ENCODE measurements at places on chromosomes 12 and 14.

DNA sequence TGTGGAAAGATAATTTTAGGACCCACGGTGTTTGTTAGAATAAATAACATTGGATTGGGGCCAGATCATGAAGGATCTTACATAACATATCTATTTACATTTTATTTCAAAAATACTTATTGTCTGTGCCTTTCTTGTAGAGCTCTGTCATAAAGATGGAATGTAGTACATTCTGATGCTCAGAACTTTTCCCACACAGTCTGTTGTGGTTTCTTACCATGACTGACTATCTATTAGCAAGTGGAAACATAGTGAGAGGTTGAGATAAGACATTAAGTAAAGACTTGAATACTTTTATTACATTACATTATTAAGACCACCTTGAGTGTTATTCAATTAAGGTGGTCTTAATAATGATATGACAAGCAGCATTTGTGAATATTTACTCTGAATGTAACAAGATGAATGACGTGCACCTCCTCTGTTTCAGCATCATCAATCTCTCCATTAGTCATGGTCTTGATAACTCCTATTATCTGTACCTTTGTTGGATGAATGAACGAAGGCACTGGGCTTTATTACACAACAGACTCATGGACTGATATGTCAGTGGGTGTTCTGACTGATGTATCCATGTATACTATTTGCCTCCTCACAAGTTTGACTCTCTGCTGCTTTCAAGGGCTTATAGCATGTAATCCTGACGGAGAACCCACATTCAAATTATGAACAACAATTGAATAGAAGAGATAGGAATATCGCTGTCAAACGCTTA, 883.0 kb upstream of the FLRT2 start:
- no peak for DNase-seq

DNA sequence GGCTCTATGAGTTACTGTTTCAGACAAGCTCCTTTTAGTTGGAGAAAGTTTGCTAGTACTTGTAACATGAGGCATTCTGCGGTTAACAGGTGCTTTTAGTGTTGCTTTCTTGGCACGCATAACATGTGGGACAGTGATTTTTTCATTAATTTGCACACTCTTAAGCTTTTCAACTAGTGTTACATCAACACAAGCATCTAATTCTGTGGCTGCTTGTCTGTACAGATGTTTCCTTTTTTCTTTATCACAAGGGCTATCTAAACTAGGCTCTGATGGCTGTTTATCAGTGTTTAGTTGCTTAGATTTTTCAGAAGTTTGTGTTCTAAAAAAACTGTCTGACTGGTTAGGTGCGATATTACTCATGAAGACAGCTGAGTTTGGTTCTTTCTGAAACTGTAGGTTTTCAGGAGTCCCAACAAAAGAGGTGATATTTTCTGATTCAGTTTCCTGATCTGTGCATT, 120.1 kb downstream of the RALGAPA1 start:
- DNase-seq, result no peak

DNA sequence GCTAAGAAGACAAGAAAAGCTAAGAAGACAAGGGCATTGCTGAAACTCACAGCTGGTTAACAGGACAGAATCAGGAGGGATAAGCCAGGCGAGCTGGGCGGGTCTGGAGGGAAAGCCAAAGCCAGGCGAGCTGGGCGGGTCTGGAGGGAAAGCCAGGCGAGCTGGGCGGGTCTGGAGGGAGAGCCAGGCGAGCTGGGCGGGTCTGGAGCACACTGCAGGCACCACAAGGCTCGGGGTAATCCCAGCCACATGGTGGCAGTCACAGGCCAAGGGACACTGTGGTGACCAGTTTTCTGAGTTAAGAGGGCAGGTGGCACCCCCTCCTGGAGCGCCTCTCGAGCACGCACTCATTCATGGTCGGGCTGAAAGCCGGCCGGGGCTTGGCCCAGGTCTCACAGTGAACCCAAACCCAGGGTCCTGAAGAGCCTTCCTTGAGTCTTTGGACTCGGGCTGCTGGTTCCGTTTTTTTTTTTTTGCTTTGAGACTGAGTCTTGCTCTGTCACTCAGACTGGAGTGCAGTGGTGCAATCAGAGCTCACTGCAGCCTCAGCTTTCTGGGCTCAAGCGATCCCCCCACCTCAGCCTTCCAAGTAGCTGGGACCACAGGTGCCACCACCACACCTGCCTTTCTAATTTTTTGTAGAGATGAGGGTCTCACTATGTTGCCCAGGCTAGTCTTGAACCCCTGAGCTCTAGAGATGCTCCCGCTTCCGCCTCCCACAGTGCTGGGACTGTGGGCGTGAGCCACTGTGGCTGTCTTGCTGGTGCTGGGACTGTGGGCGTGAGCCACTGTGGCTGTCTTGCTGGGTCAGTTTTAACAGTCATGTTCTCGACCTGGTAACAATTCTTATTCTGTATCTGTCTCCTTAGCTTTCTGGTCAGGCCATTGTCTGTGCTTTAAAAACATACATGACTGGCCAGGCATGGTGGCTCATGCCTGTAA, 40.2 kb downstream of the HSP90AA1 start:
- no peak for DNase-seq

GRCh38 chr12:10320643-10321042, 13.0 kb downstream of the KLRD1 start:
- no peak for DNase-seq

GRCh38 chr14:24463884-24464785, 21.6 kb upstream of the SDR39U1 start:
- DNase-seq, result no peak

DNA sequence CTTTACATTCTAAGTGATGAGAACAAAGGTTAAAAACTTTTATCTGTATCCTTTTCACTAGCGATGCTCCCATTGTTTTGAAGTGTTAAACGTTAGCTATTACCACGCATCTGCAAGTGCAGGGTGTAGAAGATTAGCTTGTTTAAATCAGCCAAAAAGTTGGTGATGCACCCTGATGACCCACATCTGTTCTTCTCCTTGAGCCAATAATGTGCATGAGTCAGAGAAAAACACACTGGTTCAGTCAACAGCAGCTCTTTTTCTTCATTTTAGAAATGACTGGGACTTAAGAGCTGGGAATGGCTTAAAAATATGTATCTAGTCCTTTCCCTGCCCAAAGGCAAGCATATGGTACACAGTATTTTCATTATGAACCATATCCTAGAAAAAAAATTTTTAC, 323.5 kb upstream of the PDE3A start:
- no peak for DNase-seq

GRCh38 chr14:101772770-101773169, 11.3 kb downstream of the PPP2R5C start:
- DNase-seq, result no peak

- DNase-seq, result no peak
Observed at GRCh38 chr12:5612556-5613410, 180.9 kb downstream of the NTF3 start.

DNA sequence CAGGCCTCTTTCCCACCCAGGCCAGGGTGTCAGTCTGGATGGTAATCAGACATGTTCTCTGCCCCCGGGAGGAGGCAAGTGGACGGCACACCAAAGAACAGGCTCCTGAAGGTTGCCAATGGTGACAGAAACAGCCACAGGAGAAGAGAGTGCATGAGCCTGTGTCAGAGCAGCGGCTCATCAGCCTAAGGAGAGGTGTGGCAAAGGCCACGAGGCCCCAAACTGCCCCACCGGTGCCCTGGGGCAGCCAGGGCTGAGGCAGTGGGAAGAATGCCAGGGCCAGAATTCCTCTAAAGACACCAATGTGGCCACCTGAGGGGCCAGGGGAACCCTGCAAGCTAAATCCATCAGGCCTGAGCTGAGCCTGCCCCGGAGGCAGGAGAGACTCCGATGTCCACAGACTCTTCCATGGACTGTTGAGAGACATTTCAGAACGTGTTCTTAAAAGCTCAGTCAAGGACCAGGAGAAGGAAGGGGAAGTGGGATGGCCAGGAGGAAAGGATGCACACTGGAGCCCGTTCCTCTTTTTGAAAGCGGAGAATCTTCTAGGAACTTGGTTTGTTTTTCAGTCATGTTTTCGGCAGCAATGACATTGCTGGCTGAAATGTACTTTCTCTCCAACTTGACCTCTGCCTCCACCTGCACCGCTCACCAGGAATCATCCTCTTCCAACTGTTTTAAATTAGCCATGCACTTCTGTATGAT, 176.3 kb upstream of the FKBP4 start:
- no peak for DNase-seq

DNA sequence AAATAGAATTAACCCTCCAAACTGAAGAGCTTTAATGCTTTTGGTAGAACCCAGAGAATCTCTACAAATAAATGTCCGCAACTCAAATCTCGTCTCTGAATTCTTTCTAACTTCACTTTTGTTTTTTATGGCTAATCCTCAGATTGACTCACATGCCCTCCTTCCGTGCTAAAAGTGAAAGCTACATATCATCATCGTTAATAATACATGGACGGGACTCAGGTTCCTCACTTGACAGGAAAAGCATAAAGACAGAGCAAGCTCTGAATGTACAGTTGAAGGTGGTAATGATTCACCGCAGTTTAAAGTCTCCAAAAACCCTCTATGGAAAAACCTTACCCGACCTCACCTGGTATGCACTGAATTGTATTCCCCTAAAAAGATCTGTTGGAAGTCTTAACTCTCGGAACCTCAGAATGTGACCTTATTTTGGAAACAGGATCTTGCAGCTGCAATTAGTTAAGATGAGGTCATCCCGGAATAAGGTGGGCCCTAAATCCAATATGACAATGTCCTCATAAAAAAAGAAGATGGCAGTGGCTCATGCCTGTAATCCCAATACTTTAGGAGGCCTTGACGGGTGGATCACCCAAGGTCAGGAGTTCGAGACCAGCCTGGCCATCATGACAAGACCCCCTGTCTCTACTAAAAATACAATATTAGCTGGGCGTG, 147.4 kb upstream of the FOXN3 start:
- DNase-seq, result no peak

- no peak for DNase-seq
Observed at GRCh38 chr12:70828351-70828750, 92.2 kb downstream of the PTPRR start.

- no peak for DNase-seq
Observed at GRCh38 chr14:93994919-93995682, 2.0 kb upstream of the CCDC197 start.

DNA sequence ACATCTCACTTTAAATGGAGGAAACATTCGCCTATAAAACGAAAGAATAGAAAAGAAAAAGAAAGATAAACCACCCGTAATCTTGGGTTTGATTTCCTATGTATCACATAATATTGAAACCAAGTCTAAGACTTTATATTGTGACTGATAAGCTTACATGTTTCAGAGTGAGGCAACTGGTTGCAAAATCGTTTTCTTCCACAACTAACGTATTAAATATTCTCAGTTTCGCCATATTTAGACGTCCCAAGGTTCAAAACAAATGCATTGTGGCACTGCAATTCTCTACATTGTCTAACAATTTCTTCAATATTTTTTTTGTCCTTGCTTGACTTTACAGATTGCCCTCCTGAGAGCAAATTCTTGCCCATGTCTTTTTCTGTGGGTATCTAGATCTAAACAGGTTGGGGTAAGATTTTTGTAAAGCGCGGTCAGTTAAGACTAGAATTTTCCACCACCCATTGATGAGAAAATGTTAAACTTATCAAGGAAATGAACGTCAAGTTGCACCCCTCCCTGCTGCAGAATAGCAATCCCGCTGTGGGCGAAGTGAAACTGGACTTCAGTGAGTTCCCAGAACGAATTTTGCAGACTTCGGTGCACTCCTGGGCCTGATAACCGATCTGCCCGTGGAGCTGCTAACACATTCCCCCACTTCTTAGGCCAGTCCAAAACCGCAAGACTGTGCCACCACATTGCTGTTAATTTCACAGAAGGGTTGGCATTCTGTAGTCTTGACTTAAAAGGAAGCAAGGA, 2.7 kb downstream of the TBX3 start:
- DNase-seq, result no peak

DNA sequence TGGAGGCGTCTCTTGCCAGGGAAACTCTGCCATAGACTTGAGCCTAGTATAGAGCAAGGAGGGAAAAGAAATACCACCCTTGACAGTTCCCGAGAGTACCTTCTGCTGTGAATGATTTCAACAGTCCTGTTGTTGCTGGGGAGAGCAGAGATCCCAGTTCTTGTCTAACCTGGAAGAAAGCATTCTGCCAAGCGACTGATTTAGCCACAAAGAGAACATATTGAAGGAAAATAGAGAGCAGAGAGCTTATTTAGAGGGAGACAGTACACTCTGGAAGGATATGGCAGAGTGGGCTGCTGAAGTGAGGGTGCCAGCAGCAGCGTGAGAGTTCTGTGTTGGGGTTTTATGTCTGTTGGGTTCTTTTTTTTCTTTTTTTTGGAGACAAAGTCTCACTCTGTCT, 966.9 kb upstream of the TMEM132C start:
- no peak for DNase-seq

DNA sequence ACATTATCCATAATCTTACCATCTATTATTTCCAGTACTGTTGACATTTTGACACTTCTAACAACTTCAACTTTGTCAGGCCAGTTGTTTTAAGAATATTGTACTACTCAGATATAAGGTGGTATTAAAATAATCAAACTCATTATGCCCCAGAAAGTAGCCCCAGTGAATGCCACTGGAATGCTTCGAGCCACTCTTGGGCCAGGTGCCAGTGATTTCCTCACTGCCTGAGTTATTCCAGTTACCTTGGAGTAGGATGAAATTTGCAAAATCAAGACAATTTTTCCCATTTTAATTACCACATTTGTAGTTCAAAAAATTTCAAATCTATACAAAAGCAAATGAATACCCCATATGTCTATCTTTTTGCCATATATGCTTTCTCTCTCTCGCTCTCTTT, 9.2 kb downstream of the CIPC start:
- no peak for DNase-seq

GRCh38 chr14:72645706-72646105, 248.2 kb downstream of the DPF3 start:
- no peak for DNase-seq
